ENCODE measurements at places on chromosomes 12 and 14. TPM values are rescaled to one million over a fixed set of nuclear protein-coding genes. Genes with fewer than 3 reads are reported as not detected.
A peak's percentile ranks its signal among the peaks of the same experiment; 100 is the strongest.

The PPP1R3E gene
- 1.6 TPM for polyA plus RNA-seq

The TRIM9 gene
- polyA plus RNA-seq, result 0.04 TPM

The SPTB gene
- polyA plus RNA-seq, result not detected

The NYNRIN gene
- polyA plus RNA-seq, result not detected

The NANOG gene
- polyA plus RNA-seq, result not detected

DNA sequence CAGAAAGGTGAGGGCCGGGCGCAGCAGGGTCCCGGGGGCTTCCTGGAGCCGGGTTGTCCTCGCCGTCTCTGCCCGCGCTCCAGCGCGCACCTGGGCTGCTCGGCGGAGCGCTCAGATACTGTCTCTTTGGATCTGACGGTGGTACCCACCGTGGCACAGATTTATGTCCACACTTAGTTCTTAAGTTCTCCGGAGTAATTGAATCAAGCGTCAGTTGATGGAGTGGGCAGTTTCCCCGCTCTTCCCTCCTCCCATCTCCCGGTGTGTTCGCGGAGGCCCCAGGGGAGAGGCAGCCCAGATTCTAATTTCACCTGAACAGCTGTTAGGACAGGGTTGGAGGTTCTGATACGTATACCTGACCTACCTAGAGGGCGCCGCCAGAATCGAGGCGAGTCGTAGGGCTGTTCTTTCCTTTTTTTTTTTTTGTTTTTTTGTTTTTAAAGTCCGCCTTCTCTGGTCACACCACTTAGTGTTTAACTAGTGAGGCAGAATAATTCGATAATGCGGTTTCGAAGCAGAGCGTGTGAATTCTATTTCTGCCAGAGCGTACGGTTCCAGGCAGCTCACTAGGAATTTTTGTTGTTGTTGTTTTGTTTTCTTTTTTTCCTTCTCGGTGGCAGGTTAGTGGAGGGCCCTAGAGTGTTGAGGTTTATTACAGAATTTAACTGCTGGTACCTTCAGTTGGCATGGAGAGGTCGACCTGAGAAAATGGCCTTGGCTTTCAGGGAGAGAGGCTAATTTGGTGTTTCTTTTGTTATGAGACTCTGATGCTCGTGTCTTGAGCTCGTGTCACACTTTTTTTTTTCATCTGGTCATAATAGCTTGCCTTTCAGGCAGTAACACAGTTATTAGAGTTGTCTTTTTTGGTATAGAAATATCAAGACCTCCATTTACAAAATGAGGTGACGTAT, 22.3 kb upstream of the GNS start:
- H3K27me3 ChIP-seq, result peaks cover 31% of the 10 kb centered on the region
- no peak overlapping the region for H3K27ac ChIP-seq
- H3K36me3 ChIP-seq, result no peaks in the 10 kb centered on the region
- peak; percentile 10 for DNase-seq
- peak overlapping the region; percentile 25 for H3K4me3 ChIP-seq

DNA sequence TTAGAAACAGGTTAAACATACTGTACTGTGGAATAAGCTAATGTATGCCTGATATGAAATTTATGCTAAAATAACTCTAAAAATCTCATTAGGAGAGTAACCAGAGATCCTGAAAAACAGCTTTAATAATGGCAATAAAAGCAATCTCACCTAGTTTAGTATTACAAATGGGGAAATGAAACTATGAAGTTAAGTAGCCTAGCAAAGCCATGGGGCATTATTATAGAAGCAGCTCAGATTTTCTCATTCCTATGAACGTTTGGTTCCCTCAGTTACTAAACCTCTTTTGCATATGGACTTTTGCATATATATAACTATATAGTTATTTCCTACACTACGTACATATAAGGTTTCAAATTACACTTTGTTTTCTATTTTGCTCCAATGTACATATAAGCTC, 25.0 kb upstream of the APPL2 start:
- no peak overlapping the region for H3K27ac ChIP-seq
- no peak for DNase-seq
- H3K27me3 ChIP-seq, result no peaks in the 10 kb centered on the region
- no peak overlapping the region for H3K4me3 ChIP-seq
- no peaks in the 10 kb centered on the region for H3K36me3 ChIP-seq

- H3K27ac ChIP-seq, result no peak overlapping the region
- no peaks in the 10 kb centered on the region for H3K27me3 ChIP-seq
- DNase-seq, result no peak
- peaks cover 3% of the 10 kb centered on the region for H3K4me1 ChIP-seq
- peaks cover 24% of the 10 kb centered on the region for H3K36me3 ChIP-seq
- H3K4me3 ChIP-seq, result no peak overlapping the region
Observed at GRCh38 chr12:132545955-132546354, 56.0 kb downstream of the FBRSL1 start.

- peaks cover 3% of the 10 kb centered on the region for H3K27me3 ChIP-seq
- no peaks in the 10 kb centered on the region for H3K36me3 ChIP-seq
- no peaks in the 10 kb centered on the region for H3K4me1 ChIP-seq
- DNase-seq, result no peak
- no peak overlapping the region for H3K4me3 ChIP-seq
Observed at GRCh38 chr12:90920222-90920621, 34.8 kb downstream of the CCER1 start.

- H3K4me1 ChIP-seq, result peaks cover 59% of the 10 kb centered on the region
- no peak for DNase-seq
- H3K27ac ChIP-seq, result peak overlapping the region; percentile 96
- H3K27me3 ChIP-seq, result no peaks in the 10 kb centered on the region
- H3K4me3 ChIP-seq, result peak overlapping the region; percentile 39
Observed at GRCh38 chr12:14954269-14954668, 7.1 kb downstream of the ARHGDIB start.

- no peak overlapping the region for H3K27ac ChIP-seq
- H3K4me3 ChIP-seq, result no peak overlapping the region
- H3K4me1 ChIP-seq, result no peaks in the 10 kb centered on the region
- H3K36me3 ChIP-seq, result no peaks in the 10 kb centered on the region
- DNase-seq, result no peak
- no peaks in the 10 kb centered on the region for H3K27me3 ChIP-seq
Observed at GRCh38 chr14:101491841-101492240, 69.5 kb upstream of the DIO3 start.

- H3K27ac ChIP-seq, result peak overlapping the region; percentile 91
- H3K4me3 ChIP-seq, result peak overlapping the region; percentile 96
- DNase-seq, result no peak
- no peaks in the 10 kb centered on the region for H3K27me3 ChIP-seq
Observed at GRCh38 chr12:386651-387050, 2.5 kb downstream of the KDM5A start.

DNA sequence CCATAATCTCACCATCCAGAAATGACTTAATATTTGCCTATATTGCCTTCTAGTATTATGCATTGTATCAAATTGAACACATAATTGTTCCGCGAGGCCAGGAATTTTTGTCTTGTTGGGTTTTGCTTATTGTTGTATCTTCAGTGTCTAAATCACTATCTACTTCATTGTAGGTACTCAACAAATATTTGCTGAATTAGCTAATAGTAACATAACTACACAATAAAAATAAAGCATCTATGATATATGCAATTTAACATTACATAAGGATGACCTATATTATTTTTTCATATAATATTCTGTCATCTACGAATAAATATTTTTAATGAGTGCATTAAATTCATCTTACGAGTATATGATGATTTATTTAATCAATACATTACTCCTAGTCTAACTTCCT, 656.3 kb downstream of the ETNK1 start:
- H3K27me3 ChIP-seq, result no peaks in the 10 kb centered on the region
- DNase-seq, result no peak
- H3K27ac ChIP-seq, result no peak overlapping the region
- no peaks in the 10 kb centered on the region for H3K36me3 ChIP-seq
- H3K4me3 ChIP-seq, result no peak overlapping the region
- no peaks in the 10 kb centered on the region for H3K4me1 ChIP-seq

- H3K4me3 ChIP-seq, result no peak overlapping the region
- no peaks in the 10 kb centered on the region for H3K27me3 ChIP-seq
- DNase-seq, result no peak
Observed at GRCh38 chr14:78130356-78130755, 39.8 kb upstream of the NRXN3 start.

GRCh38 chr12:5442251-5443006, 10.5 kb downstream of the NTF3 start:
- H3K27ac ChIP-seq, result no peak overlapping the region
- H3K4me3 ChIP-seq, result no peak overlapping the region

DNA sequence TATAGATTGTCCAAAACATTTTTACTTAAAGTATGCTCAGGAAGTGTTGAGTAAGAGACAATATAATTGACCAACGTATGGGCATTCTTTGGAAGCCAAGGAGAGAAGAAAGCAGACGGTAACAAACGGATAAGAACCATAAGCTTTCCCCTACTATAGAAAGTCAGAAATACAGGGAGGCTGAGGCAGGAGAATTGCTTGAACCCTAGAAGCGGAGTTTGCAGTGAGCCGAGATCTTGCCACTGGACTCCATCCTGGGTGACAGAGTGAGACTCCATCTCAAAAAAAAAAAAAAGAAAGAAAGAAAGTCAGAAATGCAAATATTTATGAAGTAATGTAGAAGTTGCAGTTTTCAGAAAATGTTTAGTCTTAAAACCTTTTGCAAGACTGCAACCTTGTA, 51.2 kb upstream of the PCED1B start:
- no peak overlapping the region for H3K4me3 ChIP-seq
- H3K27ac ChIP-seq, result no peak overlapping the region
- H3K4me1 ChIP-seq, result peaks cover 5% of the 10 kb centered on the region
- H3K36me3 ChIP-seq, result no peaks in the 10 kb centered on the region
- no peaks in the 10 kb centered on the region for H3K27me3 ChIP-seq

DNA sequence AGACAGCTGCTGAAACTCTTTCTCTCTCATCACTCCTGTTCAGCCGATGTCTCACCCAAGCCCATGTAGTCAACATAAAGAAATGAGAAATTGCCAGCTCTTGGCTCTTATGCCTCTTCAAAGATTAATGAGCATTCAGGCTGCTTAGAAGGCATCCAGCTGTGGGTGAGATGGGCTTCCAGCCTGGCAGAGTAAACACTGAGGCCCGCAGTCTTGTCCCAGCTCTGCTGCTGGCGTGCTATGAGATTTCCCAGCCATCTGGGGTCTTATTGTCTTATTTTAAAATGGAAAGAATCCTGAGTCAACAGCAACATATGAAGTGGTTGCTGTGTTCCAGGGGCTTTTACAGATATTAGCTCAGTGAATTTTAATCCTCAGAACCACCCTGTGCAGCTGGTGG, 12.6 kb downstream of the RXYLT1 start:
- H3K4me1 ChIP-seq, result no peaks in the 10 kb centered on the region
- H3K36me3 ChIP-seq, result peaks cover 7% of the 10 kb centered on the region
- DNase-seq, result no peak
- H3K27me3 ChIP-seq, result no peaks in the 10 kb centered on the region

GRCh38 chr12:62622177-62622576, 155.6 kb downstream of the MON2 start:
- H3K27ac ChIP-seq, result no peak overlapping the region
- no peaks in the 10 kb centered on the region for H3K36me3 ChIP-seq
- no peaks in the 10 kb centered on the region for H3K4me1 ChIP-seq
- DNase-seq, result no peak
- H3K27me3 ChIP-seq, result no peaks in the 10 kb centered on the region

- H3K36me3 ChIP-seq, result no peaks in the 10 kb centered on the region
- no peaks in the 10 kb centered on the region for H3K27me3 ChIP-seq
- H3K27ac ChIP-seq, result peak overlapping the region; percentile 60
- no peak for DNase-seq
Observed at GRCh38 chr12:51326698-51327439, 2.9 kb upstream of the BIN2 start.

DNA sequence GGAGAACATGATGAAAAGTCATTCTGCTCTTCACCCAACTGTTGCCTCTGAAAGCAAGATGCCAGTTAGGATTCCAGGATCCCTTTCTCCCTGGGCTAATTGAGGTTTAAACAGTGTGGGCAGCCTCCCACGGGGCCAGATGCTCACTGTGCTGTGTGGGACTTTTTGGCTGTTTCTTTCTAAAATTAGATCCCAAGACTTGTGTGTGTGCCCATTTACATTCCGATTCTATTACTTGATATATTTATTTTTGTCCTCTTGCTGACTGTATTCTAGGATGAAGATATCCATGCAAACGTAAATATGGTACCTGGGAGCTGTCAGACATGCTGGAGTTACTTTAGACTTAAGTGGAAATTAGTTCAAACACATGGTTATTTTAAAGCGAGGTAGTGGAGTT, 6.2 kb downstream of the IFT43 start:
- no peak overlapping the region for H3K27ac ChIP-seq
- H3K36me3 ChIP-seq, result peaks cover 4% of the 10 kb centered on the region
- H3K27me3 ChIP-seq, result no peaks in the 10 kb centered on the region
- H3K4me1 ChIP-seq, result no peaks in the 10 kb centered on the region
- DNase-seq, result no peak
- no peak overlapping the region for H3K4me3 ChIP-seq

DNA sequence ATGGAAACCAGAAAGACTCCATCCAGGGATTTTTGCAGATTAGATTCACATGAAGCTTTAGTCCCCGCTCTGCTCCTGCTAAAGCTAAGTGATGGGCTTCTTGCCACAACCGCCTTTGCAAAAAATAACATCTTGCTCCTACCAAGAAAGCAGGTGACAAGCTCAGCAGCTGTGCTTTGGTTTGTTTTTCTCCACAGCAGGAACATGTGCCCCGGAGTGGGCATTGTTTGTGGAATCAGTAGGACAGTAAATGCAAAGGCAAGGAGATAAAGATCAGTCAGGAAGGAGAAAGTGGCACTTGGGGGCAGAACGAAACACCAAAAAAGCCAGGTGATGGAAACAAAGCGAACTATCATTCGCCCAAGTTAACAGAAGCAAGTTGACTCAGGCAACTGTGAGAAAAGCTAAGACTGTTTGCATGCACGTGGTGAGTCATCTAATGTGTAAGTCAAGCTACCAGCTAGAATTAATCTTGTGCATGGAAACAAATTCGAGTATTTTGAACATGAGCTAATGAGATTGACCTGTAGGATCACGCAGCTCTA, 165.5 kb upstream of the PLXNC1 start:
- no peaks in the 10 kb centered on the region for H3K4me1 ChIP-seq
- no peak overlapping the region for H3K27ac ChIP-seq
- peak; percentile 12 for DNase-seq
- no peak overlapping the region for H3K4me3 ChIP-seq
- H3K36me3 ChIP-seq, result no peaks in the 10 kb centered on the region
- no peaks in the 10 kb centered on the region for H3K27me3 ChIP-seq

DNA sequence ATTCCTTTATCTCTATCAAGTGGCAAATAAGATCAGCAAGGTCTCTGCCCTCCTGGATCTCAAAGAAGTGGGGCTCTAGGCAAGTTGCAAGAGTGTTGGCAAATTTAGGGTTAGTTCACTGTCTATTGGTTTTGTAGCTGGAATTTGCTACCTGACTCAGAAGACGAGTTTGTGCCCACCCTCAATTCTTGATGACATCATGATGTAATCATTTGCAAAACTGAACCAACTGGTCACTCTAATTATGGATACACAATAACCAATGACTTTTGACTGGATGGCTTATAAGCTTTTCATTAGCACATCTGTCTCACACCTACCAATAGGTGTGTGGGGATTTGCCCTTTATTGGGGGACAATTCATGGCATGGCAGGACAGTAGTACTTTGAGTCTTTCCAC, 4.6 kb downstream of the TMEM233 start:
- no peak overlapping the region for H3K4me3 ChIP-seq
- no peak for DNase-seq
- H3K27ac ChIP-seq, result no peak overlapping the region
- H3K36me3 ChIP-seq, result no peaks in the 10 kb centered on the region
- peaks cover 4% of the 10 kb centered on the region for H3K27me3 ChIP-seq
- H3K4me1 ChIP-seq, result no peaks in the 10 kb centered on the region

Measured in naive thymus-derived CD4-positive, alpha-beta T cell (primary cell).